ENCODE measurements at places on chromosomes 12 and 14. TPM values are rescaled to one million over a fixed set of nuclear protein-coding genes. Genes with fewer than 3 reads are reported as not detected.

DNA sequence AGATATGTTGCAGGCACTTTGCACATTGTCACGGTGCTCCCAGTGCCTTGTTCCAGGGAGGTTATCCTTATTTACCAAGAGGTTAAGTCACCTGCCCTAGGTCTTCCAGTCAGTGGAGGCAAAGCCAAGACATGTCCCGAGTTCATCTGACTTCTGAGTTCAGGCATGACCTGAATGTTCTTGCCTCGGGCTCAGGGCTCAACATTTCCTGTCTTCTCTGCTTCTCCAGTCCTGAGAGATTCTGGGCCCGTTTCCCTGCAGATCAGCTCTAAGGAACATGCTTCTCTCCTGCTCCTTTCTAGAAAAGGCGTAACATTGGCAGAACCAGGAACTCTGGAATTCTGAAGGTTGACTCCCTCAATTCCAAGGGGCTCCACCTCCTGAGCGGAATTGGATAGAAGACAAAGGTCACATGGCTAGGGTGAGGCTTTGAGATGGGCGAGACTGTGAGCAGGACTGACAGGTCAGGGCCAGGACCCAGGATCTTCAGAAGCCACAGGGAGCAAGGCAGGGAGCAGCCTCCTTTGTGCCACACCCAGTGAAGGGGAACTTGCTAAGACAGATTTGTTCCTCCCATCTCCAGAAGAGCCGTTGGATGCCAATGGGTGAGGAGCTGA is 19.9 kb downstream of the BDKRB2 start:
- no peak for DNase-seq

SP7 gene
- not detected for total RNA-seq

DNA sequence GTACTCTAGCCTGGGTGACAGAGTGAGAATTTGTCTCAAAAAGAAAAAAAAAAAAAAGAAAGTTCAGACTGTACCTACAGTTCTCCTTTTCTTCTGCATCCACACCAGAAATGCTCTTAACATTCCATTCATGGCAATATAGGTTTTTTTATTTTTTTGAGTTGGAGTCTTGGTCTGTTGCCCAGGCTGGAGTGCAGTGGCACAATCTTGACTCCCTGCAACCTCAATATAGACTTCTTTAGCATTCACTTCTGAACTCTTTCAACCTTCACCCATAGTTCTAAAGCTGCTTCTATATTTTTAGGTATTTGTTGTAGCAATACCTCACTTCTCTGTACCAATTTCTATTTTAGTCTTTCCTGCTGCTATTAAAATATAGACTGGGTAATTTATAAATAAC is 1095.7 kb downstream of the FLRT2 start:
- no peak for DNase-seq

GRCh38 chr12:50187084-50187900 is 20.1 kb upstream of the CERS5 start:
- peak; percentile 87 for DNase-seq

DNA sequence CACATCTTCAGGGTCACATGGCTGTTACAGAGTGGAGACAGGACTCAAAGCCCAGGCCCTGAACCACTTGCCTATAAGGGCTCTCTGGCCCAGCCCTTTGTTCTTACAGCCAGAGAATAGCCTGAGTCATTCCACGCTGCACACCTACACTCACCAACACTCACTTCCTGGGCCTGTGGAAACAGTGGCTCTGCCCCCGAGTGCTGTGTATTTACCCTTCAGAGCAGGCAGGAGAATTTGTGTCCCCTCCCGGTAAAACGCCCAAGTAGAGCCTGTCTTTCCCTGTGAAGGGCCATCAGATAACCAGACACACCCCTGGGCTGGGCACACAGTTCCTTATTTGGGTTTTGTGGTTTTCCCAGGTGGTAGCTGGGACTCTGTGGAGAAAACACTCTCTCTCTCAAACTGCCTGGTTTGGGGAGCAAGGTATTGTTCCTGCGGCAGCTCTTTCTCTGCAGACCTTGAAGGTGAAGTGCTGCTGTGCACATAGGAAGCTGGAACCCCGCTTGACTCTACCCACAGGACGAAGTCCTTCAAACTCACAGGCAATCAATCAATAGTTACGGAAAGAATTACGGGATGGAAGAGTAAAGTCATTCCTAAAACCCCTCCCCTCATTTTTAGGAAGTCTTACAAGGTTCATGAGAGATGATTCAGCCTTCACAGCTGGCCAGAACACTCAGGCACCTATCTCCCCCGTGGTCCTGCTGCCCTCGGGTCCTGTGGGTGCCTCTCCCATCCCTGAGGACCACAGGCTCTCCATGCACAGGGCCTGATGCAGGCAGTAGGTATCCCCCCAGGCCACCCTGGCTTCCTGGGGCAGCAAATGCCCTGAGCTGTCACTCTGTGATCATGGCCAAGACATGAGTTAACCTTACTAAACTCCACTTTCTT is 20.3 kb downstream of the FIGNL2 start:
- DNase-seq = peak; percentile 68

GRCh38 chr14:54503486-54503885 is 6.2 kb upstream of the CGRRF1 start:
- DNase-seq = peak; percentile 50

DNA sequence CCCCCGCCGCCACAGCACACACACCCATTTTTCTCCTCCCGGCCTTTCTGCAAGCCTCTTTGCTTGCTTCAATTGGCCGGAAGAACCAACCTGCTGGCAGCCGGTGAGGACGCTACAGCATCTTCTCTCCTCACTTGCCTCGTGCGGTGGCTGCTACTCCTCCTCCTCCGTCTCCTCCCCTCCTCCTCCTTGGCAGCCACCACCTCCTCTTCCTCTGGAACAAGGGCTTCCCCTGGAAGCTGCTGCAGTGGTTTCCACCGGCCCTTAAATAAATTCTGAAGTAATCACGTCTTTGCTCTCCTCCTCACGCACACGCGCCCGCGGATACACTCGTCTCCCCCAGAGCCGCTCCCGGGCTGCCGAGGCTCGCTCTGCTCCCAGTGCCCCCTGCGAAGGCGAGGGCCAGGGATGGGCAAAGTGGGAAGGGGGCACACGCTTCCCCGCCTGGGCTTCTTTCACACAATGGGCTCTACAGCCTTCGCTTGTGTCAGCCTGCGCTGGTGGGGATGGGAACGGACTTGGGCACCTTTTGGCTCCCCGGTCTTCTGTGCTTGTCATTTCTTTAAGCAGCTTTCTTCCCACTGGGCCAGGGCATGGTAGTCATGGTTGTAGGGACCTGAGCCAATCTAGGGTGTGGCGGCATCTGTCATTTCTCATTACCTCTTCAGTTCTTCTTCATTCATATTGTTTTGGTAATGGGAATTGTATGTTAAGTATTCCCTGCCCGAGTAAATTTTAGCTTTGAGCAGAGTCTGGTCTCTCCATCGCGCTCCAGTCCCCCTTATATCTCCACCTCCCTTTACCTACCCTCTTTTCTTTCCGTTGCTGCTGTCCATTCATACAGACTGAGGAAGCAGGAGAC is at the start of gene PPFIA2:
TSS of gene PPFIA2 (minus strand) at position 161 of the 862 bp plus-strand sequence.
- DNase-seq = peak; percentile 2

ART4 gene
- not detected for total RNA-seq
